Stimulated activated CD4-positive, alpha-beta T cell treated with anti-CD3 and anti-CD28 coated beads, Interleukin-4, amount 100 ng/mL, for 24 hours (primary cell): ENCODE measurements at places on chromosomes 16 and 17.

DNA sequence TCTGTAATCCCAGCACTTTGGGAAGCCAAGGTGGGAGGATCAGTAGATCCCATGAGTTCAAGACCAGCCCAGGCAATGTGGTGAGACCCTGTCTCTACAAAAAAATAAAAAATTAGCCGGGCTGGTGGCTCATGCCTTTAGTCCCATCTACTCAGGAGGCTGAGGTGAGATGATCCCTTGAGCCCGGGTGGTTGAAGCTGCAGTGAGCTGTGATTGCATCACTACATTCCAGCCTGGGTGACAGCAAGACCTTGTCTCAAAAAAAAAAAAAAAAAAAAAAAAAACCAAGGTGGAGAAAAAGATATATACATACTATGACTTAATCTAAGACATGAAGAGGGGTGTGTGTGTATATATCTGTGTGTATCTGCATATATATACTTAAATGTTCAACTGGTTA lies 26.7 kb downstream of the BBS2 start:
- no peak for DNase-seq

DNA sequence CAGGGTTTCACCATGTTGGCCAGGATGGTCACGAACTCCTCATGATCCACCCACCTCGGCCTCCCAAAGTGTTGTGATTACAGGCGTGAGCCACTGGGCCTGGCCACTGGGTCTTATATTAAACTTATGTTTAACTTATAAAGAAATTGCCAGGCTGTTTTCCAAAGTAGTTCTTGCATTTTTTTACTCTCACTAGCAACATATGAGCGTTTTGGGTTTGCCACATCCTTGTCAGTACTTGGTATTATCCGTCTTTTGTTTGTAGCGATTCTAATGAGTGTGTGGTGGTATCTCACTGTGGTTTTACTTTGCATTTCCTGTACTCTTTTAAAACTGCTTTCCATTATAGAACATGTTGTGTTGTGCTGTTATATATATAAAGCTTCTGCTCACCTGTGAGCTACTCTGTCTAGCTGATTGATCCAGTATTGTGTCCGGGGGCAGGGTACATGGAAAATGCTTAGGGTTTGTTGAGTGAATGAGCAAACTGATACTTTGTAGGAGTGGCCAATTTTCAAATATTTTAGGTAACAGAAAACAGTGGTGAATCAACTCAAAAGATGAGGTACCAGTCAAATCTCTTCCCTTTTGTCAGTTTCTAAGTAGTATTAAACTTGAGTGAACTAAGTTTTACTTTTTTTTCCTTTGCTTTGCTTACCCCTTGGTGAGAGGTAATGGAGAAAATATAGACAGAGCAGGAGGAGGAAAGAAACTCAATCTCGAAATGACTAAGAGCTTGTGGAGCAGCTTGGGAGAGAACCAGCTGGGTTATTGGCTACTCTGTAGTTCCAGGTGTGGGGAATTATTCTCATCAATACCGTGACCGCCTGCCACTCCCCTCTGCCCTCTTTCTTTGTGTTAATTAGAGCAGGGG lies 75.8 kb downstream of the PITPNC1 start:
- no peak for DNase-seq

GRCh38 chr17:60164164-60164563 lies 14.4 kb downstream of the CA4 start:
- DNase-seq: no peak

- no peak for DNase-seq
Measured at GRCh38 chr17:20214794-20215193, 205.6 kb downstream of the SPECC1 start.

DNA sequence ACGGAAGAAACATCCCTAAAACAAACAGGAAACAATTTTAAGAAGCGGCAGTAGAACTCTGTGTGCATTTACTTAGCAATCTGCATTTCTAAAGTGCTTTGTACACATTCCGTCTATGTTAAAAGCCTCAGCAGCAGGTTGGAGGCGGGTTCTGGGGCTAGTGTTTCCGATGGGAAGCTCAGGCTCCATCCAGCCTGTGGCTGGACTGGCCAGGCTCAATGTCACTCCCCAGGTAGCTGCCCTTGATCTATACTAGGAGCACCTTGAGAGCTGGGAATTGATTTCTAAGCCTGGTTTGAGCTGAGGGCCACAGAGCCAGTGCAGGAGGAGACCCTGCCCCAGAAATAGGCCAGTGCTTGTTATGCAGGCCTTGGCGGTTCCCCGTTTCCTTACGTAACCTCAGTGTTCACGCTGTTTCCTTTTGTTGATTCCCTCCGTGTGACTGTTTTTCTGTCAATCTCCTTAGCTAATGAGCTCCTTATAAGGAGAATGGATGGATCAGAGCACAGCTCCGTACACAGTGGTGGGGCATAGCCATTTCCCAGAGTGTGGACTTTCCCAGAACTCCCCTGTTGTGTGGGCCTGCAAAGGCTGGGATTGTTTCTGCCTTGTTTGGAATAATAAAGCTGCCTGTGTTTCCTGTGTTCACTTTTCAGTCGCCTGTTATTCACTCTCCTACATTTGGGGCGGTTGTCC lies 21.4 kb downstream of the ADORA2B start:
- no peak for DNase-seq

DNA sequence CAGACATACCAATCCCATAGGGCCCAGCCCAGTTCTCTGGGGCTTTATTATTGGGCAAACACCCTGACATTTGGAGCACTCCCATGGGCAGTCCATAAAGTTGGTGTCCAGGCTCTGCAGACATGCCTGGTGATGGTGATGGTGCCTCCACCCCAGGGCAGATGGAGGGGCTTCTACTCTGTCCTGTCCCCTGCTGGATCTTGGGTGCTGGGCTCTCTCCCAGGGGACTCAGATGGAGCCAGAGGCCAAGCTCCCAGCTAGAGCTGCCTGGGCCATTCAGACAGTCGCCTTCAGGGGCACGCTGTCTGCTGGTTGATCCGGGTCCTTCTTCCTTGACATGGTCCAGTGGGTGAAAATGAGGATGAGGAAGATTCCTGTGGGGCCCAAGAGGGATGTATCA lies 10.6 kb downstream of the CDH16 start:
- DNase-seq: no peak
